ENCODE measurements at places on chromosomes 1 and 21. TPM values are rescaled to one million over a fixed set of nuclear protein-coding genes. Genes with fewer than 3 reads are reported as not detected.

- DNase-seq: no peak
Observed at GRCh38 chr1:33143176-33143575, 38.7 kb downstream of the TRIM62 start.

GRCh38 chr1:91844862-91845528 lies 41.0 kb downstream of the TGFBR3 start:
- DNase-seq: peak; percentile 44

Gene RFX5
- total RNA-seq: 68.8 TPM

Gene XCL2
- total RNA-seq: not detected

- DNase-seq: no peak
Observed at GRCh38 chr1:40915581-40915980, 53.4 kb upstream of the CITED4 start.

GRCh38 chr1:15753776-15754175 lies 4.8 kb upstream of the FBLIM1 start:
- DNase-seq: no peak

DNA sequence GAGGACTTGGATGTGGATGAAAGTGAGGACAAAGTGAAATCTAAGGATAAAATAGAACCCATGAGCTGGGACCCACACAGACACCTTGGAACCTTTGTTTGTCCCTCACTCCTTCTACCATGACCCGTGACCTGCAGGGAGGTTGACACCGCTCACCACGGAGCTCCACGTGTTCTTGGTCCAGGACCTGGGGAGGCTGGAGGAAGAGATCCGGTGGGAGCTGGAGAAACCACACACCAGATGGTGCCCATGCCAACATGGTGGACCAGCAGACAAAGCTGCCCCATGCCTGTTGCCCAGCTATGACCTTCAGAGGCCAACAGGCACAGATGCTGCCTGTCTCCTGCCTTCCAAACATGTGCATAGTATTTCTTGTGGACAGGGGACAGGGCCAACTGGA lies 721.9 kb downstream of the PTPRU start:
- no peak for DNase-seq

Gene PANK4
- 24.7 TPM for total RNA-seq

DNA sequence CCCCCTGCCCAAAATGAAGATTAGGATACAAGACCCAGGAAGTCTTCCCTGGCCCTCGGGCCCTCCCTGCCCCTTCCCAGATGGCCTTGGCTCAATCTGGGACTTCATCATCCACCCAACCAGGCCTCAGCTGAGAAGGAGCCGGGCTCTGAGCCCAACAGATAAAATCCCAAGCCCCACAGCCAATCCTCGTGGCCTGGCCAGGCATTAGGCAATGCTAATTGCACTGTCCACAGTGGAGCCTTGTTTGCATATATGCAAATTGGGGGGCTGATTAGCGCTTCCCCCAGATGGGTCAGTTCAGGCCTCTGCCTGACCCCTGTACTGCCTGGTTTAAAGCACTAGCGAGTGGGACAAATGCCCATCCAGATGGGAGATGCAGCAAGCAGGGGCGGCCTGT lies 34.9 kb downstream of the IGSF21 start:
- no peak for DNase-seq

GRCh38 chr1:182855911-182856310 lies 16.8 kb downstream of the DHX9 start:
- DNase-seq: no peak

DNA sequence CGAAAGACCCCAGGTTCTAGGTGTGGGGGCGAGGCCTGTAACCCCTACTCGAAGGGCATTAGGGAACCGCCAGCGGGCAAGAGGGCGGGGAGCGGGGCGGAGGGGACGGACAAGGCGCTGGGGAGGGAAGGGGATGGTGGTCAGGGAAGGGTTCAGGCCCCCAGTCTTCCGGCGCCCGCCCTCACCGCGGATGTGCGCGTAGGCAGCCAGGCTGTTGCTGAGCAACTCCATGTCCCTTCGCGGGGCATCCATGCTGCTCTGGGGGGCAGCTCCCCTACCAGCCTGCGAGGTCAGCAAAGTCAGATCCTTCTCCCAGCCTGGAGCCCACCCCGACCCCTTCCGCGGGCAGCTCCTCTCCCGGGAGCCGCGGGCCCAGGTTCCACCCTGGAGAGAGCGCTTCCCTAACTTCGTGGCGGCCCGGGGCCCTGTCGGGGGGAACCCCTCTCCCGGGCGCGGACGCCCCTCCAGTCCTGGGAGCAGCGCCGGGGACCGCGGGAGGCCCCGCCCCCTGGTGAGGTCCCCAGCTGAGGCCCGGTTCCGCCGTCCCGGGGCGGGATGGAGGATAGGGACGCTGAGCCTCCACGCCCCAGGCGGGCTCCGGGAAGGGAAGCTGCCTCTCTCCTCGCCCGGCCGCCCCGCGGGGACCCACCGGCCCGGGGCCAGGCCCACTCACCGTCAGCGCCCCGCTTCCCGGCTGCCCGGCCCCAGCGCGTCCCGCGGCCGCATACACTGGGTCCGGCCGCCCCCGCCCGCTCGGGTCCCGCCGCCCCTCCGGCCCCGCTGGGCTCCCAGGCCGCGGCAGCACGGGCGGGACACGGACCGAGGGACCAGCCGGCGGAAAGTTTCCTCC lies 434 bp downstream of the EVA1B start:
- DNase-seq: peak; percentile 52

GRCh38 chr1:227756172-227756959 lies 21.1 kb downstream of the SNAP47 start:
- no peak for DNase-seq

DNA sequence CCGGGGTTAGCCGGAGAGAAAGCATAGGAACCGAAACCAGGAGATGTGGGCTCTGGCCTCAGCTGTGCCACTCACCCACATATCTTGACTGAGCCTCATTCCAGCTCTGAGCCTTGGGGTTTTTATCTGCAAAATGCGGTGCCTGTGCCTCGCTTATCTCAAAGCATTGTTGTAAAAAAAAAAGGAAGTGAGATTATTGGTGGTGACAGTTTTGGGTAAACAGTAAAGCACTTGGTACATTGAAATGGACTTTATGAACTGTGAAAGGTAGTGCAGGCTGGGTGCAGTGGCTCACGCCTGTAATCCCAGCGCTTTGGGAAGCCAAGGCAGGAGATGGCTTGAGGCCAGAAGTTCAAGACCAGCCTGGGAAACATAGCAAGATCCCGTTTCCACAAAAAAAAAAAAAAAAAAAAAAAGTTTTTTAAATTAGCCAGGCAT lies 3.8 kb downstream of the PTAFR start:
- DNase-seq: no peak

- DNase-seq: peak; percentile 43
Observed at GRCh38 chr1:247111700-247112478, 7.7 kb upstream of the ZNF669 start.

DNA sequence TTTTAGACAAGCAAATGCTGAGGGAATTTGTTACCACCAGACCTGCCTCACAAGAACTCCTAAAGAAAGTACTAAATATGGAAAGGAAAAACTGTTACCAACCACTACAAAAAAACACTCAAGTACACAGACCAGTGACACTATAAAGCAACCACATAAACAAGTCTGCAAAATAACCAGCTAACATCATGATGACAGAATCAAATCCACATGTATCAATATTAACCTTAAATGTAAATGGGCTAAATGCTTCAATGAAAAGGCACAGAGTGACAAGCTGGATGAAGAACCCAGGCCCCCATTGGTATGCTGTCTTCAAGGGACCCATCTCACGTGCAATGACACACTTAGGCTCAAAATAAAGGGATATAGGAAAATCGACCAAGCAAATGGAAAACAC lies 529.9 kb upstream of the CAMK1G start:
- DNase-seq: no peak

DNA sequence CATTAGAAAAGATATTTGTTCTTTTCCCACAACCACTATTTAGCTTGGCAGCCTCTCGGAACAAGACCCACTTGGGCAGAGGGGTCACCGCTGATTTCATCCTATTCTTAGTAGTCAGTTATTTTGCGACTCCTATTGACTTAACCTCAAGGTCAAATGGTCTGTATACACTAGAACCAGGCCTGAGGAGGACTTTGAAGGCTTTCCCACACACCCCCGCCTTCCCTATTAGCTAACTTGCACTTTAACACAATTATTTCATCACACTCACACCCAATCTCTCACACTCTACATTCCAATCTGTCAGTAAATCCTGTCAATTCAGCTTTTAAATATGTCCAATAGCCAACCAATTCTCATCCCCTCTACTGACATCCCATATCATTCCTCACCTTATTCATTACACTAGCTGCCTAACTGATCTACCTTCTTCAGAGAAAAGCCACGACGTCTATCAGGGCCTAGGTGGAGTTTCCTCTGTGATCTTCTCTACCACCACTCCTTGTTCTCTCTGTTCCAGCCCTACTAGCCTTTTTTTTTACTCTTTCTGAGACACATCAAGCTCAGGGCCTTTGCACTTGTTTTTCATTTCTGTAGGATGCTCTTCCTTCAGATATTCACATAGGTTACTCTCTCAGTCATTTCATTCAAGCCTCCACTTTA lies 1.0 kb upstream of the NIBAN1 start:
- no peak for DNase-seq

DNA sequence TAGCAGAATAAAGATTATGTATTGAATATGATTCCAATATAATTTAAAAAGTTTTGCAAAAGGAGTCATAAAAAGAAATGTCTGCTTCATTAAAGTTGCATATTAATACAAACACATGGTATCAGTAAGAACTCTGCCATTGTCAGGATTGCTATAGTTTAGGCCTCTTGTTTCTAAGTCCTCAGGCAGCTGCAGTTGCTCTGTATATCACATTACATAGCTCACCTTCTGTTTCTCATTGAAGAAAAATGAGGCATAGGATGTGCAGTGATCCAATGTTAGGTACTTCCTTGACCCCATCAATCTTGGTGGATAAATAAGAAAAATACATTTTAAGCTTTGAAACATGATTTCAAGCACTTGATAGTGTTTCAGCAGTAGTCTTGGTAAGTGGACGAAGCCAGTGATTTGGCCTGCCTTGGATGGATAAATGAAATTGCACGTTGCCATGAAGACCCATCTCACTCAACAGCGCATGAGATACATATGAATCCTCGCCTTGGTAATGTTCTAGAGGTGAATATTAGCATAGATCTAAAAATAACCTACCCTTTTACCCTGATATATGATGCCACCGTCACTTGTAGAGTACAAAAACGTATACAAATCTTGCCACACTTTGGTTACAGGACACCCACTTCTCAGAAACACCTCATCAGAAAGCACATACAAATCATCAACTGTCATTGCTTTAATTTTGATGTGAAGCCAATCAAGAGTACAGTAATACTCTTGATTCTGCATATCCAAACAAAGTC lies 25.3 kb downstream of the ZFYVE9 start:
- no peak for DNase-seq

Gene MSH4
- 0.34 TPM for total RNA-seq

Gene CD34
- total RNA-seq: 62.4 TPM

DNA sequence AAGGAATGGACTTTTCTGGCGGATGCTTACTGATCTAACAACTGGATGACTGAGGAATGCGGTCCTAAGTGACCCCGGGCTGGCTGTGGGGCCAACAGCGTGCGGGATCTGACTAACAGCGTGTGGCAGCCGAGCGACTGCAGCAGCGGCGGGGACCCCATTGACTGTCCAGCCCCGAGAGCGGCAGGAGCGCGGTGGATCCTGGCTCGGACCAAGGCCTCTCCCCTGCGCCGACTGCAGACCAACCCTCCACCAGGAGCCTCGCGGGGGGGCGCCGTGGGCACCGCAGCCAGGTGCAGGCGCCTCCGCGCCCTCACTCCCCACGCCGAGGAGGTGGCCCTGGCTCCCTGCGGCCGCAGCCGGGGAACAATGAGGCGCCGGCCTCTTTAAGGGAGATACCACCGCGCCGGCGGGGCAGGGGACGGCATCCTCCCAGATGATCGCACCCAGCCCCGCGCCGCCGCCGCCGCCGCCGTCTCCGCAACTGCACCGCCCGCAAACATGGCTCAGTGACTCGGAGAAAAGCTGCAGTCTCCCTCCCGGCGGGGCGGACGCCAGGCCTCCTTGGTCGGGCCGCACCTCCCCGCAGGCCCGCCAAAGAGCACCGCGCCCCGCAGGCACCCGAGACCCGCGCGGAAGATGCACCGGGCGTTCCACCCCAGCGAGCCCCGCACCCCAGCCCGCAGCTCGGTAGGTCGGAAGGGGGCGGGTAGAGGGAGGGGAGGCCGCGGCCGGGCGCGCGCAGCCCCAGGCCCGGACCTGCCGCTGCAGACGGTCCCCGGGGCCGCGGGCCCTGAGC lies 694 bp upstream of the PDIK1L start:
- peak; percentile 77 for DNase-seq

DNA sequence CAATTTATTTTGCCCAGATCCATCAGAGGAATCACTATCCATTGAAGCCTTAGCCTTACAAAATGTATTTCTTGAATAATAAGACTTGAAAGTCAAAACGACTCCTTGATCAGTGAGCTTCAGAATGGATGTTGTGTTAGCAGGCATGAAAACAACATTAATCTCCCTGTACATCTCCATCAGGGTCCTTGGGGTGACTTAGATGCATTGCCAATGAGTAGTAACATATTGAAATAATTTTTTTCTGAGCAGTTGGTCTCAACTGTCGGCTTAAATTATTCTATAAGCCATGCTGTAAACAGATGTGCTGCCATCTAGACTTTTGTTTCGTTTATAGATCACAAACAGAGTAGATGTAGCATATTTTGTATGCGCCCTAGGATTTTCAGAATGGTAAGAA lies 482.0 kb downstream of the AMY1C start:
- no peak for DNase-seq

- no peak for DNase-seq
Observed at GRCh38 chr21:14124266-14124665, 86.5 kb downstream of the LIPI start.

Gene TMEM269
- not detected for total RNA-seq

DNA sequence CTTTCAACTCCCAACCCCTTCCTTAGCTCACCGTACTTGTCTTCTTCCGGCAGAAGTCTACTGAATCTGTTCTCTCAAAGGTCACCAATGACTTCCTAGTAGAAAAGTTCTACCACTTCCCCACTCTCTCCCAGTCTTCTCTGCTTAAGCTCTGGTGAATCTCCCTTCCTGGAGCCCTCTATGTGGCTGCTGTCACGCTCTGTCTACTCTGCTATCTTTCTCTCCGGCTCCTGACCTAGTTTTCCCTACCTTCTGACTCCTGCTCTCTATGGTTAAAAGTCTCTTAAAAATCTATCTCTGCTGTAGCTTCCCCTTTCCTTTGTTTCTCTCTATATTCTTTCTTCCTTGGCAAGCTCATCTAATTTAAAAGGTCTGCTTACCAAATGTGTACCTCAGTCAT lies 350.1 kb upstream of the GREM2 start:
- DNase-seq: no peak

Gene FASLG
- total RNA-seq: not detected

- DNase-seq: no peak
Observed at GRCh38 chr1:243312952-243313634, 57.3 kb downstream of the SDCCAG8 start.

- DNase-seq: no peak
Observed at GRCh38 chr1:101233495-101233894, 3.3 kb upstream of the S1PR1 start.

Data from dermis blood vessel endothelial cell (primary cell).